Suppressor macrophage treated with lipopolysaccharide for 4 hours (primary cell): ENCODE measurements at places on chromosomes 2 and 18.

DNA sequence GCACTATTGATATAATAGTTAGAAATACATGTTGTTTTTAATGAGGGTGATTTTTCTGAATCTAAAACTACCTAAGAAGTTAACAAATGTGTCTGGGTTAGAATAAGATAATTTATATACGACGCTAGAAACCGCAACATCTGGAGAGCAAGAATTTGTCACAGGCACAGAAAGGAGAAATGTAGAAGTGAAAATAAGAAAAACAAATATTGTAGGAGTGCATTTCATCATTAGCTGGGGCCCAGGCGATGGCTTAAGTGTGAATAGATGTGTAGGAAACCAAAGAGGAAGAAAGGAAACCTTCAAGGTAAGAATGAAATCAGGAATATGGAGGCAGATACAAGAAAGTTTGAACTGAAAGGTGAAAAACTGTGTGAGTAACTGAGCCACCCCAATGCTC, 90.3 kb downstream of the LRP2 start:
- no peak for DNase-seq

GRCh38 chr18:22485808-22486244, 68.1 kb upstream of the CTAGE1 start:
- no peak for DNase-seq

DNA sequence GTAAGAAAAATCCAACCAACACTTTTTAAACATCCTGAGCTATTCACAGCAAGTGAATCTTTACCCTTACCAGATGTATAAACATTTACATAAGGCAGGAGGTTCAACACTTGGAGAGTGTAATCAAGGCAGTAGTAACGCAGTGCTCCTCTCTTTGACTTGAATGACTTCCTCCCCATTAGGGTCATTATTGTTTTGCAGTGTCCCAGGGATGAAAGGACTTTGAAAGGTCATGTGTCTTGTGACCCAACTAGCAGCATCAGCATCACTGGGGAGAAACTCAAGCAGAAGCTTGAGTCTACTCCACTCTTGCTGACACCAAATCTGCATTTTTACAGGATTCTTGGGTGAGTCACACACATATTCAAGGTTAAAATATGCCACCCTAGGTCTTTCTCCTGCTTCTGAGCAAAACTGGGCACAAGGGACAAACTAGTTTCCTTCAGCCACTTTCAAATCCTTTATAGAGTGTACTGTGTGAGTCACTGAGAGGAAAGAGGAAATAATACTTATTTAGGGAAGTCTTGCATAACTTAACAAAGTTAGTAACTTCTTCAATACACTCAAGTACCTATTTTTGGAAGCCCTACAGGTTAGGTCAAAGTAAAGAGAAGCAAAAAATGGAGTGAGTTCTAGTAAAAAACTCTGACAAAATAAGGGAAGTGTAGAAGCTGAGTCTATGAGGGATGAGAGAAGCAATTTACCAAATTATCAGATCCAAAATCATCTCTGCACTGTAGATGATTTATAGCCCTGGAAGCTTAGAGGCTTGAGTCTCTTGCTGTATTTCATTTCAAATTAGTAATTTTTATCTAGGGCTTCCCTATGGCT, 51.0 kb upstream of the EML4 start:
- peak; percentile 92 for DNase-seq

GRCh38 chr2:20012282-20013125, at the start of gene MATN3:
Gene MATN3 (minus strand): TSS chr2:20012668. CDS start chr2:20012631, 37 bp downstream.
- DNase-seq: peak; percentile 29

DNA sequence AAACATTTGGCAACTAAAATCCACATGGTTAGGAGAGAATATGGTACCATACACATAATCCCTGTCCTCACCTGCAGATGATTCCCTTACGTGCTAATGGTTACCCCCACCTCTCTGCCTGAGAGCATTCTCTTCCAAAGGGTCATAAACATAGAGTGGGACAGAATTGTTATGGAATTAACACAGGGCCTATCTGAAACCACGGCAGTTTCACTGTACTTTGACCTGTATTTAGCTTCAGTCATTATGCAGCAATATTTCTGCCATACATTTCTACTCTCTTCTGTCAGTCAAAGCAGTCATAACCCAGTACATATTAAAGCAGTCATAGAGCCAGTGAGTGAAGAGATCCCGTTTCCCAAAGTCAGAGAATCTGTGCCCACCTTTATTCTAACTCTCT, 1128.9 kb upstream of the NXPH2 start:
- no peak for DNase-seq

DNA sequence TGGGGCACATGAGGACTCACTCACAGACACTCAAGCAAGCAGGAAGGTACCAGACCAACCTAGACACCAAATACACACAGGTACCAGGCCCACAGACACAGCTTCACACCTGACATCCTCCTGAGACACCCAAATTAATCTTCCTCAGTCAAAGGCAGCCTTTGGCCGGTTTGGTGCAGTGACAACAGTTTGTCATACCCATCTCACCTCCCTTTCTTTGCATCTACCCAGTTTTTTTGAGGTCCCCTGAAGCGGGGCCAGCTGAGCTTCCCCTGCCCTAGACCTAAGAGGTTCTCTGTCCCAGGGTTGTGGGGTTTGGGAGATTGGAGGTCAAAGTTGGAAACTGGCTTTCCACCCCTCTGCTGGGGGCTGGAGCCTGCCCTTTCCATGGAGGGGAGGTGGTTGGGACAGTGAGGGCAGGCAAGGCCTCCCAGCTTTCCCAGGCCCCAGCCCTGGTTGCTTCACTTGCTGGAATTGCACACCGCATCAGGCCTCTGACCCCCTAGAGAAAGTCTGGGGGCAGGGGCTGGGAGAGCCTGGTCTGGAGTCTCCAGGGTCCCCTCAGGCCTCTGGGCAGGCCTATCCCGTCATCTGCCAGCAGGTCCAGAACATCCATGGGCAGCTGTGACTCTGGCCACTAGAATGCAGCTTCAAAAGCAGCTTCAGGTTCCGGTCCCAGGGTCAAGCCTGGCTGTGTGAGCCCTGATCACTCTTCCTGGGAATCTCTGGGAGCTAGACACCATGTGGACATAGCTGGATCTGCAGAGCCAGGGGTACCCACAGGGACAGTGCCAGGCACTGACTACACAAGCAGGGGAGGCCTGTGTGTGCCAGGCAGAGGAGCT, 12.5 kb upstream of the TEX261 start:
- no peak for DNase-seq

DNA sequence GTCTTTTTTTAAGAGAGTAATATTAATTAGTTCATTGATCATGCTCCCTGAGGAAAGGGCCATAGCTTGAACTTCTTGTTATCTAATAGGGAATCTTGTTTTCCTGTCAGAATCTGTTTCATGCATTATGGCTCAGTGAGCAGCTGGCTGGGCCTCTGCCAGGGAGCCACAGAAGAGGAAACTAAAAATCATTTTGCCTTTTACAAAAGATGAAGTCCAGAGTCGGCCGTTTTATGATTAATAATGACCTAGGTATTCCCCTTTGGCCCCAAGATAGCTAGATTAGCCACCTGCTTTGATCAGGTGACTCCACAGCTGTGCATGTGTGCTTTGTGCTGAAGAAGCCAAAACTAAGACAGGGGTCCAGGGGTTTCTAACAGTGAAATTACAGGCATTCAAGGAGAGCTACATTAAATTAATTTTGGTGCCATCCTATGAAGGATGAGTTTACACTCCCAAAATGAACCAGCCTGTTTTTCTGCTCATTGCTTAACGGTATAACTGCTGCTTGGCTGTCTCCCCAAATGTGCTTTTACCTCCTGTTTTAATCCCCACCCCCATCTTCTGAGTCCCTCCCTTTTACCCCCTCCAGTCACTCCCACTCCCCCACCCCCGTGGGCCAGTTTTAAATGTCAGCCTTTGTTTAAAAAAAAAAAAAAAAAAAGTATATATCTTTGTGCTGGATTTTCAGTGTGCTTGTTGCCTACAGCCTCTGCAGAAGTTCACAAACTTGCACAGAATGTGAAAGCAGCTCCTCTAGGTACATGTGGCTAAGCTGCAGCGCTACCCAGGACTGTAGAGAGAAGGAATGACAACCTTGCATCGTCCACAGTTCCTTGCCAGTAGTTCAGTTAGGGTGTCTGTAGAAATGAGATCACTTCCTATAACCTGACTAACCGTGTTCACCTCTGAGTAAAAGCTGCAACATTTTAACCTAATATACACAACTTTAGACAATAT, 93.1 kb downstream of the CABLES1 start:
- DNase-seq: peak; percentile 56

GRCh38 chr2:139544186-139544851, 764.1 kb upstream of the NXPH2 start:
- no peak for DNase-seq
